ENCODE measurements at places on chromosomes 2 and 18.

- no peaks in the 10 kb centered on the region for H3K36me3 ChIP-seq
- no peak overlapping the region for H3K4me3 ChIP-seq
- H3K27ac ChIP-seq, result no peak overlapping the region
- peaks cover 82% of the 10 kb centered on the region for H3K27me3 ChIP-seq
- no peak for DNase-seq
- H3K4me1 ChIP-seq, result peaks cover under 1% of the 10 kb centered on the region
Measured at GRCh38 chr2:222054813-222055212, 244.0 kb downstream of the PAX3 start.

DNA sequence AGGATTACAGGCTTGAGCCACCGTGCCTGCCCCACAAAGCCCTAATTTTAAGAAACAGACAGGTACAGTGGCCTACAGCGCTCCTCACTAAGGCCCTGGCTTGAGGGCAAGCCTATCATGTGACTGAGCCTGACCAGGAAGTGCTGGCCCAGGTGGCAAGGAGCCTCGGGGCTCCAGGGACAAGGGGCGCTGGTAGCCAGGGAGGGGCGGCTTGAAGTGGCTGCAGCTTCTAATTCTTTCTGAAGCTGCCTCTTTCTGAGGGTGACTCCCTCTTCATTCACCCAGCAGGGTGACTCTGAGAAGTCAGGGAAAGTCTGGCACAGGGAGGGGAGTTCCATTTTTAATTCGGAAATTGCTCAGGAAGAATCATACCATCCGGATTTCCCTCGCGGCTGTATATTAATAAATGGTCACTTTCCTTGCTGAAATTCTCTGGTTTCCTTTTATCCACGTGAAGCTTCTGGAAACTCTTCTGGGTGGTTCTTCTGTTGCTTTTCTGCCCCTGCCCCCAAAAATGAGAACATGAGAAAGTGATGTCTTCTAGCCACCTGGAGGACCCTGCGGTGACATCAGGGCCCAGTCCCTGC lies 115.7 kb downstream of the FAM210A start:
- no peak overlapping the region for H3K27ac ChIP-seq
- peaks cover 17% of the 10 kb centered on the region for H3K4me1 ChIP-seq
- no peak overlapping the region for H3K4me3 ChIP-seq
- H3K36me3 ChIP-seq, result no peaks in the 10 kb centered on the region
- no peak for DNase-seq
- H3K27me3 ChIP-seq, result peaks cover 39% of the 10 kb centered on the region

DNA sequence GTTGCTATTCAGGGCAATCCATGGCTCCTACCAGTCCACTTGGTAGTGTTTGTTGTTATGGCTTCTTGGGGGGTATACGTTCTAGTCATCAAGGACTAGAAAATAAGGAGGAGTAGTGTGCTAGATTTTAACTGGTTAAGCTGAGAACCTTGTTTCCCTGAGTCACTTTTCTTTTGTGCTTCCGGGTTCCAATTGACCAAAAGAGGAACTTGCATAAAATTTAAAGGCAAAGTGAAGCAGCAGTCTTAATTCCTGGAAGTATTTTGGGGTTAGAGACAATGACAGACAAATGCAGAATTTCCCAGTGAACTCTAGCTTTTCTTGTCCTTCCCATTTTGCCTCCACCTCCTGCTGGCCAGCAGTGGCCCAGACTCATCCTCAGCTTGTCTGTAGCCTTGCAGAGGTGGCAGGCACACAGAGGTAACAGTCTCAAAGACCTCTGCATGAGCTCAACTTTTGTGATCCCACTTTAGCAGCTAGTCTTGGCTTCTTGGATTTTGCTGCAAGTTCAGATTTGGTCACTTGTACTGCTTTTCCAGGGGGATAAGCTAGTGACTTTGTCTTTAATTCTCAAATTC lies 1105.8 kb upstream of the NXPH2 start:
- no peaks in the 10 kb centered on the region for H3K27me3 ChIP-seq
- no peak for DNase-seq
- no peak overlapping the region for H3K4me3 ChIP-seq

DNA sequence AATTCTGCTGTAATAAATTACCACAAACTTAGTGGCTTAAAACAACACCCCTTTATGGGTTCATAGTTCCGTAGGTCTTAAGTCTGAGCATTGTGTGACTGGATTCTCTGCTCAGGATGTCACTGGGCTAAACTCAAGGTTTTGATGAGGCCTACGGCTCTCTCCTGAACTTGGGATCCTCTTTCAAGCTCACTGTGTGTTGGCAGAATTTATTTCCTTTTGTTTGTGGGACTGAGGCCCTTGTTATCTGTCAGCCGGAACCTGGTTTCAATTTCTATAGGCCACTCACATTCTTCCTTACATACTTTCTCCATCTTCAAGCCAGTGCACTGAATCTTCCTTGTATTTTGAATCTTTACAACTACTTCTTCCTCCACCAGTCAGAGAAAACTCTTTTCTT lies 290.2 kb downstream of the AKAIN1 start:
- no peak for DNase-seq
- H3K4me1 ChIP-seq, result peaks cover 20% of the 10 kb centered on the region
- no peak overlapping the region for H3K4me3 ChIP-seq
- no peaks in the 10 kb centered on the region for H3K27me3 ChIP-seq
- no peak overlapping the region for H3K27ac ChIP-seq
- H3K36me3 ChIP-seq, result no peaks in the 10 kb centered on the region
